ENCODE measurements at places on chromosomes 1 and 21.
A peak's percentile ranks its signal among the peaks of the same experiment; 100 is the strongest.

GRCh38 chr1:198179556-198179981 lies 22.8 kb downstream of the NEK7 start:
- no peak for DNase-seq

DNA sequence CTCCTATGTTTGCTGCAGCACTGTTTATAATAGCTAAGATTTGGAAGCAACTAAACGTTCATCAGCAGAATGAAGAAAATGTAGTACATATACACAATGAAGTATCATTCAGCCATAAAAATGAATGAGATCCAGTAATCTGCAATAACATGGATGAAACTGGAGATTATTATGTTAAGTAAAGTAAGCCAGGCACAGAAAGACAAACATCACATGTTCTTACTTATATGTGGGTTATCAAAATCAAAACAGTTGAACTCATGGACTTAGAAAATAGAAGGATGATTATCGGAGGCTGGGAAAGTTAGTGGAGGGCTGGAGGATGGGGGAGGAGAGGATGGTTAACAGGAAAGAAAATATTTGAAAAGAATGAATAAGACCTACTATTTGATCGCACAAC lies 1017.6 kb downstream of the KCNT2 start:
- no peak for DNase-seq

GRCh38 chr1:39369565-39369964 lies 121.9 kb upstream of the BMP8A start:
- no peak for DNase-seq

GRCh38 chr1:182203191-182203875 lies 141.8 kb upstream of the ZNF648 start:
- DNase-seq: no peak

DNA sequence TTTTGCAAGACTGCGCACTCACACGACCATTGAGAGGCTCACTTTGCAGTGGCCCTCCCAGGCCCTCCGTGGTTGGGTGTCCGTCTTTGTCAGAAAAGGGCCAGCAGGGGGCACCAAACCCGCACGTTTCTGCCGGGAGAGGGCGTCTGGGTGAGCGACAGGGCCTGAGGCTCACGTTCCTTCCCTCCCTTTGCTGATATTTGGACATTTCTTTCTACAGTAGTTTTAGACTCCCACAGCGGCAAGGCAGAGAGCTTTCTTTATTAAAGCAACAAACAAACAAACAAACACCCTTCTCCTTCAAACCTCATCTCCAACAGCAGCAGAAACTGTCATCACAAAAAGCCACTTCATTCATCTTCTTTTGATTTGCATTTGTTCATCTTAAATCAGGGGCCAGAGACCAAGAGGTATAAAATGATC lies 79.2 kb upstream of the WDR26 start:
- DNase-seq: peak; percentile 26

GRCh38 chr1:36083635-36084496 lies at the start of gene TEKT2:
Gene TEKT2, plus strand, starts transcription at chr1:36084094. Its CDS starts 828 bp downstream, at chr1:36084922.
- DNase-seq: no peak

GRCh38 chr1:48285525-48285924 lies 63.0 kb downstream of the SLC5A9 start:
- DNase-seq: no peak

DNA sequence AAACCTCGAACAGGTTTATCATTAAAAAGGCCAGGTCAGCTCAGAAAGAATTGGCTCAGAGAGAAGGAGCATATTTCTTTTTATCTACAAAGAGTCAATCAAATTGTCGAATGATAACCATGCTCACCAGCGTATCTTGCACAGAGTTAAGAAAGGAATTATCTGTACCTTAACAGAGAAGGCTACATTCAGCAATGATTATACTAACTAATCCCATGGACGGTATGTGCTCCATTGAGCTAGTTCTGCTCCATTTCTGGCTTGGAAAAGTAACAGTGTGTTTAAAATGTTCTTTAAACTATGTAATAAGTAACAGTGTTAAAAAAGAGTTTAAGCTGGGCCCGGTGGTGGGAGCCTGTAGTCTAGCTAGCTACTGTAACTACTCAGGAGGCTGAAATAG lies 4.2 kb downstream of the UBR4 start:
- no peak for DNase-seq

GRCh38 chr1:24526940-24527542 lies 24.4 kb downstream of the RCAN3 start:
- no peak for DNase-seq

DNA sequence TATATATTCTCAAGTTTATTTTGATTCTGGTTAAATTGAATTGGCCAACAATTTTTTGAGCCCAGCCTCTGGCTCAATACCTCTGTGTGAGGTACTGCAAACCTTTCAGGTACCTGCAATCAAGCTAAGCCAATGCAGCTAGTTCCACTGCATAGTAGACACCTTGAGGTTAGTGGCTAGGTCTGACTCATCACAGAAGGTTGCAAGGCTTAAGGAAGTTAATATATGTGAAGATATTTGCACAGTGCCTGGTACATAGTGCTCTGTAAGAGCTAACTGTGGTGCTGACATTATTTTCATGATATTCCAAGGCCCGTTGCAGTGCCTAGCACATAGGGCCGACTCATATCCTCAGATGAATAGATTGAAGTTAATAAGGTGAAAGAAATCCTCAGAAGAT lies 330.5 kb upstream of the KAZN start:
- no peak for DNase-seq

DNA sequence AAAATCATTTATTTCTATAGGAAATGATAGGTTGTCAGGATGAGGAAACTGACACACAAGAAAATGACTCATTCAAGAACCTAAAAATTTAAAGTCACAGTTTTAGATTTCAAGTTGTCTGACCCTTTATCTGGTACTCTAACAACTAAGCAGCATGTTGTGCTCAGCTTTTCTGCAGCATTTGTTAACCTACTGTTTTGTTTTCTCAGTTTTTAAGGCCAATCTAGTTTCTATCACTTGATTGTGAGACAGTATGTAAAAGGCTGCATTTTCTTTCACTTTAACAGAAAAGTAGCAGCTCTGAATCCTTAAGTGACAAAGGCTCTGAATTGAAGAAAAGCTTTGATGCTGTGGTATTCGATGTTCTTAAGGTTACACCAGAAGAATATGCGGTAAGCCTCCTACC lies 59.1 kb downstream of the RALGPS2 start:
- DNase-seq: no peak

DNA sequence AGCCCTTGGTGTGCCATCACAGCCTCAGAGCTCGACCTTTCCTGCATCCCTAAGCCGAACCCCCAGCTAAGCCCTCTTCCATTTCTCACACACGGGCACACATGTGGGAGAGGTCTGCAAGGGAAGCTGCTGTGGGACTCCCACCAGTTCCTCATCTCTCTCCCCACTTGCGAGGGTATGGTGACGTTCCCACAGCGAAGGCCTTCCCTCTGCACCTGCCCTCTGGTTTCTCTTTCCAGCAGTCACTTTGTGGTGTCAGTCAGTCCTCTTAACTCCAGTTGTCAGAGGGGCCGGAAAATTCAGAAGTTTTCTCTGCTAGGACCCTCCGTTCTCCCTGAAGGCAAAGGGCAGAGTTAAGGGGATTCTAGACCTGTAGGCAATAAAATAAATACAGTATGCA lies 5.5 kb upstream of the STK40 start:
- DNase-seq: no peak

- no peak for DNase-seq
These were observed 96.5 kb upstream of the CD34 start for GRCh38 chr1:208007319-208007937.

- no peak for DNase-seq
These were observed 6.3 kb upstream of the HHIPL2 start for GRCh38 chr1:222554177-222554576.

DNA sequence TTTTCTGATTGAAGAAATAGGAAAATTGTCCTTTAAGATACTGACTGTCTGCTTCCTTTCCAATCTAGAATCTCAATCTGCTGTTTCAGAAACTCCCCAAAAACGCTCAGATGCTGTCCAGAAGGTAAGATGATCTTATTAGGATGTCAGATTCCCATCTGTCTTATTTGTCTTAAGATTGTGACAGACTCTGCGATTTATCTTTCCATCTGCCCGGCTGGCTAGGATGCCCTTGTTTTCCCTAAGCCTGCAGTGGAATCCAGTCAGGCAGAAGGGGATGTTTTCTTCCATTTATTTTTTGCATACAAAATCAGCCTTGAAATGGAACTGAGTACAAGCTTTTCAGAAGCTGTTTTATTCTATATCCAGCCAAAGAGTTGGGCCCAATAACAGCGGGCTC lies 96.5 kb downstream of the FMN2 start:
- DNase-seq: no peak

DNA sequence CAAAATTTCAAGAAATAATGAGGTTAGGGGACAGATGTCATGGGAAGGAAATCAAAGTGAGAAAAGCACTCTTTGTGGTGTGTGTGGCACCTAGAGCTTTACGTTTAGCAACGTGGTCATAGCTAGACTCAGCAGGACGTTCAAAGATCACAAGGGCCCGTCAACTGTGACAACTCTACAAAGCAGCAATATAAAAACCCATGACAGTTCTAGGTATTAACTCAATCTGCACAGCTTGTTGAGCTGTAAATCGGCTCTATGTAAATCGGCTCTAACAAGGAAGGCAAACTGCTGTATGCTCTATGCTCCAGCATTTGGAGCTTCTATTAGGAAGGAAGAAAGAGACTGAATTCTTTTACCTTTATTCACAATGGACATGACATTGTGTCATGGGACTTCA lies 64.8 kb downstream of the TP53BP2 start:
- DNase-seq: no peak

GRCh38 chr1:161200421-161200991 lies 1.7 kb upstream of the ADAMTS4 start:
- DNase-seq: no peak

- DNase-seq: peak; percentile 21
These were observed 239.8 kb downstream of the USH2A start for GRCh38 chr1:216183454-216183853.

- no peak for DNase-seq
These were observed 19.1 kb upstream of the CGN start for GRCh38 chr1:151492120-151492519.

GRCh38 chr1:116945421-116945820 lies 35.7 kb downstream of the PTGFRN start:
- no peak for DNase-seq

GRCh38 chr1:54517496-54517895 lies 30.5 kb upstream of the ACOT11 start:
- DNase-seq: peak; percentile 9

- no peak for DNase-seq
These were observed 98.4 kb upstream of the LYPLAL1 start for GRCh38 chr1:219075121-219075879.

DNA sequence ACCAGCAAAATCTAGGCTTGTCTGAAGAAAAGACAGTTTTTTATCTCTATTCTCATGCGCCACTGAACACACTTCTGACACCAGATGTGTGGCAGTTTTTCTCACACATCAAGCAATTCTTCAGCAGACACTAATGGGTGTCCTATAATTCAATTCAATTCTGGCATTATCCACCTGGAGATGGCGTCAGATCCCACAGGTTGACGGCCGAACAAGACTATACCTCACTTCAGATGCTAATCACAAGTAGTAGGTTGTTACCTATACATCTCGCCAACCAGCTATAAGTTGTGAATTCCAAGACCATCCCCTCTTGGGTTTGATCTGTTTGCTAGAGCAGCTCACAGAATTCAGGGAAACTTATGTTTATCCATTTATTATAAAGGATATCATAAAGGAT lies 89.9 kb upstream of the ARTN start:
- DNase-seq: no peak

DNA sequence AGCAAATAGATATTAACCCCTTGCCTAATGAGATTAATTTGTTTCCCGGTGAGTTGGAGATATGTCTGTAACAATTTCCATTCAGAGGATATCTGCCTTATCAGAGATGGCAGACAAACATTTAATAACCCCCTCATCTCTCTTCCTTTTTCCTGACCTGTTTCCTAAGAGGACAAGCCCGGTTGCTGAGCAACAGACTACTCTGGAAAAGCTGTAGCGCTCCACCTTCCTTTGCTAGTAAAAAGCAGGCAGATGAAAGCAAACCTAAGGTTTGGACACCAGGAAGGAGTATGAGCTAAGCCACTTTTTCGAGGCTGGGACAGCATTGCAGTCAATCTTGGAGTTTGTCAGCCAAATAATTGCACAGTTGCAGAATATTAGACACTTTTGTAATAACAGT lies 82.4 kb downstream of the RGS21 start:
- no peak for DNase-seq

GRCh38 chr1:205049479-205049878 lies 6.5 kb downstream of the CNTN2 start:
- DNase-seq: no peak

GRCh38 chr1:206708058-206708457 lies 23.4 kb downstream of the MAPKAPK2 start:
- DNase-seq: no peak

DNA sequence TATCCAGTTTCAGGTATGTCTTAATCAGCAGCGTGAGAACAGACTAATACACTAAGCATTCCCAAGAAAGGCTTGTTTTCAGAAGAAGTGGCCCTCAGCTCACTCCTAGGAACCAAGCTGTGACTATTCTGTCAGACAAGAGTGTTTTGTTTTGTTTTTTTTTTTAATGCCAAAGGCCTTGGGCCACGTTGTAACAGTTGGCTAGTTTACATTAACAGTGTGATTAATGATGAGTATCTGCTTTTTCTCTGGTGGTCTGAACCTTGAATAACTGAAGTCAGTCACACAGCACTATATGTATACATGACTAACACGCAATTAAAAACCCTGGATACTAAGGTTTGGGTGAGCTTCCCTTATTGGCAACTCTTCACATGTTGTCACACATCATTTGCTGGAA lies 21.9 kb downstream of the DPYD start:
- DNase-seq: no peak

DNA sequence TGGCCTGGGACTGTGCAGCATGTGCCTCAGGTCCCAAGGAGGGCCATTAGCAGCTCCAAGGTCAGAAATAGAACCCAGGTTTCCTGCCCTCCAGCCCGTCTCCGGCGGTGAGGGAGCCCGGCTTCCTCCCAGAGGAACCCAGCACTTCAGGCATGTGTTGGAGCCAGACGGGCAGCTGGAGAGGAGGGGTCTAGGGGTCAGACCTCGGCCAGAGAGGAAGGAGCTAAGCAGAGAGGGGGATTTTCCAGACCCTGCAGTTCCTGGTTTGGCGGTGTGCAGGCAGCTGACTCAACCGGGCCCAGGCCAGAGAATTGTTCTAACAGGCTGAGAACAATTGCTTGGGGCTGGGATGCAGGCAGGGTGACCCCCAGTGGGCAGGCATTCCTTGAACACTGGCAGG lies 37.1 kb downstream of the HSPG2 start:
- DNase-seq: no peak

DNA sequence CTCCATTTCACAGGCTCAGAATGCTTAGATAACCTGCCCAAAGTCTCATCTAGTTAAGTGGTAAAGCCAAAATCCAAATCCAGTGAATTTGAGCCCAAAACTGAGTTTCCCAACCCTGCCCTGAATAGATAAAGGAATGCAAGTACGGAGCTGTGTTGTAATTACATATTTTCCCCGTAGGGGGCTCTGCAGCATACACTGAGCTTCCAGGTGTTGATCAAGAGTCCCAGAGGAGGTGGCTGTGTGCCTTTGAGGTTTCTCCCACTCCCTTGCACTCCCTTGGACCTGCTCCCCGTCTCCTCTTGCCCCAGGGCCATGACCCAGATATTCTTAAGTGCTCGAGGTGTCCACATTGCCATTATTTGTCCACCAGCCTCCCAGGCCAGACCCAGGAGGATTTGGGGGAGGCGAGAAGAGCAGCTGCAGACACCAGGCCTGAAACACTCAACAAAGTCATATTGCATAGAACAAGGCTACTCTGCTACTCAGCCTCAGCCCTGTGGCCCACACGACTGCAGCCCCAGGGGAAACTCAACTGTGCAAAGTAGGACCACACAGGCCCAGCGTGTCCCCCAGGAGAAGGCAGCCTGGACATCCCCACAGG lies 18.4 kb upstream of the LY9 start:
- DNase-seq: no peak

- no peak for DNase-seq
These were observed 60.9 kb downstream of the TBX19 start for GRCh38 chr1:168341483-168341975.

All from NCI-H1417 treated with DMSO at 0.1 percent for 48 hours (cell line).